Fibroblast of skin of left quadriceps (primary cell): ENCODE measurements at places on chromosomes 6 and 20.

GRCh38 chr20:25304025-25304549 lies 56.2 kb downstream of the PYGB start:
- no peak for DNase-seq

GRCh38 chr6:9140172-9140571 lies 704.8 kb upstream of the SLC35B3 start:
- no peak for DNase-seq

DNA sequence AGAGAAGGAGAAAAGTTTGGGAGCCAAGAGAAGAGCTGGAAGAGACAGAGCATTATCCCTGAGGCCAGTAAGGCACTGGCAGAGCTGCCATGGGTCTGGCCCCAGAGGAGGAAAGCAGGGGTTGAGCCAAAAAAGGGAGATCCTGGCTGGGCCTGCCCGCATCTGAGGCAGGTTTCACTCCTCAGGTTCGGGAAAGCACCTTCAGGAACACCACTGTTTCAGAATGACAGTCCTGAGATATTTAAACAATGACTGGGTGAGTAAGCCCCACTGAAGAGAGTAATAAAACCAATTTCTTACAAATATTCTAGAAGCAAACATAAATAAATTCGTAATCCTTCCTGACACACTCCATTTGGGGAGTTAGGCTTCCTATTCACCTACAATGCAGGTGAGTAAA lies 152.2 kb downstream of the BACH2 start:
- DNase-seq: no peak

- DNase-seq: no peak
Observed at GRCh38 chr6:141443032-141443431, 689.7 kb upstream of the GJE1 start.

DNA sequence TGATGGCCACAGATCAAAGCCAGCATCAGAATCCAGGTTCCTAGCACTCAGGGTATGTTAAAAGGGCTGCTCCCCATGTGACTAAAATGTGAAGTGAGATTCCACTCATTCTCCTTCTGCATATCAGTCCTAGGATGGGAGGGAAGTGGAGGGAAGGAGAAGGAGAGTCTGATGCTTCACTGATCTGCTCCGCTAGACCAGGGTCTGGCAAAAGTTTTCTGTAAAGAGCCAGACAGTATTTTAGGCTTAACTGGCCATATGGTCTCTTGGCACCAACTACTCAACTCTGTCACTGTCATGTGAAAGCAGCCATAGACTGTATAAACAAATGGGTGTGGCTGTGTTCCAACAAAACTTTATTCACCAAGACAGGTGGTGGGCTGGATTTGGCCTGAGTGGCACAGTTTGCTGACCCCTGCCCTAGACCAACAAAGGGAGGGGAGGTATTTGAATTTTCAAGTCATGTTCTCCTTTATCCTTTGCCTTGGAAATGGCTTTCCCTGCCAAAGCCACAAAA lies 22.6 kb downstream of the GHRH start:
- no peak for DNase-seq

- no peak for DNase-seq
Observed at GRCh38 chr6:30568245-30568644, 3.0 kb upstream of the ABCF1 start.

DNA sequence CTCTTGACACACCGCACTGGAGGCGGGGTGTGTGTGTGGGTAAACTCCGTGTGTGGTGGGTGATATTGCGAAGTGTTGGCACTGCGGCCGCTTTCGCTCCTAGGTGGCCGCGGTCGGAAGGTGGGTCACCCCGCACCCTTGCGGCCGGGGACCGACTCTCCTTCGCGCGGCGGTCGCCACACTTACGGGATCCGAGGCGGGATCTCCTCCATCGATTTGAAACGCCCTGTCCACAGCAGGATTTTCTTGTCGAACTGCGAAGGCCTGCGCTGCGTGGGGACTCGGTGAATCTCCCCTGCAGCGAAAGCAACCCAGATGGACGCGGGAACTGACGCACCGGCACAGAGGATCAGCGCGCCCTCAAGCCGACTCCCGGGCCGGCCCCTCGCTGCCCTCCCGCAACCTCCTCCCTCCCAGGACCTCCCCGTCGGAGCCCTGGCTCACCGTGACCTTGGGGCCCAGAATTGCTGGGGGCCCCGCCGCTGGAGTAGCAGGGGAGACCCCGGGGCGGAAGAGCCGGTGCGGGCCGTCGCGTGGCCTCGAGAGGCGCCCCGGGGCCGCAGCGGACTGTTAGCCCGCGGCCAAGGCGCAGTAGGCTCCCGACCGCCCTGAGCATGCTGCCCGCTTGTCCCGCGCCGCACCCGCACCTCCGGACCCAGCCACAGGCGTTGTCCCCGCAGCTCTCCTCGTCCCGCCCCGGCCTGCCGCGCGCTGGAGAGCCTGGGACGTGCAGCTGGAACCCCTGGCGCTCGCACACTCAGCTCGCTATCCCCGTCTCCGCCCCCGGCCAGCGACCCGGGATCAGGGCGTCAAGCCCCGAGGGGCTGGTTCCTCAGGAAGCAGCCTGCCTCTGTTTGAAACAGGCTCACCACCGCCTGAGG lies at the start of gene FAM162B:
Gene FAM162B (minus strand): TSS at position 759 of the 881 bp plus-strand sequence. CDS start 143 bp downstream, at position 616.
- DNase-seq: no peak

- DNase-seq: no peak
Observed at GRCh38 chr6:33990061-33990541, 155.8 kb downstream of the GRM4 start.

DNA sequence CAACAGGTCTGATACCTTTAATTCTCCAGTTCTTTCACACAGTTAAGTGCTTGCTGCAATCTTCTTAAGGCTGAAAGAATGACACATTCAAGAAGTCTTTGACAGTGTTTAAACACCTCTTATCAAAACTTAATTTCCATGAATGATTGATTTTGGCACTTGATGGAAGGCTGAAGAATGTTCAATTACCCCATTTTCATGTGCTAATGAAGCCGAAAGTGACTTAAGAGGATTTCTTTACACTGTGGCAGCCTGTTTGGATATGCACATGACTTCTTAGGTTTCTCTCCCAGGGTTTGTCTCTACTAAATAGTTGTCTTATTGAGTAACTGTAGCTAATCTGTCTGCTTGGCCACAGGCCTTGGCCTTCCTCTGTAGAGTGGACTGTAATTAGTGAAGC lies 81.1 kb upstream of the PRDM1 start:
- no peak for DNase-seq

DNA sequence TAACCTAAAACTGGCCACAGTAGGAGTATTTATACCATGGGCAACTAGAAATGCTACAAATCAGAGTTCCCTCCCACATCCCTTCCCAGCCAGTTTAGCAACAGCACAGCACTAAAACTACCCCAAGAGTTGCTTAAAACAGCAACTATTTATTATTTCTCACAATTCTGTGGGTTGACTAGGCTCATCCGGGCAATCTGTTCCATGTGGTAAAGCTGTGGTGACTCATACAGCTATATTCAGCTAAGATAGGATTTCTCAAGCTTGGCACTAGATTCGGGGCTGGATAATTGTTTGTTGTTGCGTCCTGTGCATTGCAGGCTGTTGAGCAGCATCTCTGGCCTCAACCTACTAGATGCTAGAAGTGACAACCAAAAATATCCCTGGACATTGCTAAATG lies 8.6 kb upstream of the HECA start:
- DNase-seq: peak; percentile 57

DNA sequence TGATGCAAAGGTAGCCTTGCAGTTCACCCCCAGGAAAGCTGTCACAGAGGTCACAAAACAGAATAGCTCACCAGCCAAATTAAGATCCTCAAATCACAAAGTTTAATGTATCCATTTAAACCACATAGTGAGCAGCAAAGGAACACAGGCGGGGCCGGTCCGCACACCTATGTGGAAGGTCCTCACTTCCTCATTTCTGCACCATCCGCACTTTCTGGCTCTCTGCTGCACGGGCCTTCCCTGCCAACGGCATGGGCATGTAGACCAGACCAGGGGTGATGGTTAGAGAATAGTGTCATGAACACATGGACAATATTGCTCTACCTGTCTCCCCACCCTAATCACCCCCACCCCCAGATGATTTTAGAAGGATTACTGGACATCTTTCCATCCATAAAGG lies 12.1 kb upstream of the TBXT start:
- no peak for DNase-seq

GRCh38 chr20:914727-915498 lies 1.2 kb downstream of the ANGPT4 start:
- DNase-seq: no peak

- no peak for DNase-seq
Observed at GRCh38 chr6:143976806-143977349, 31.2 kb downstream of the PLAGL1 start.

DNA sequence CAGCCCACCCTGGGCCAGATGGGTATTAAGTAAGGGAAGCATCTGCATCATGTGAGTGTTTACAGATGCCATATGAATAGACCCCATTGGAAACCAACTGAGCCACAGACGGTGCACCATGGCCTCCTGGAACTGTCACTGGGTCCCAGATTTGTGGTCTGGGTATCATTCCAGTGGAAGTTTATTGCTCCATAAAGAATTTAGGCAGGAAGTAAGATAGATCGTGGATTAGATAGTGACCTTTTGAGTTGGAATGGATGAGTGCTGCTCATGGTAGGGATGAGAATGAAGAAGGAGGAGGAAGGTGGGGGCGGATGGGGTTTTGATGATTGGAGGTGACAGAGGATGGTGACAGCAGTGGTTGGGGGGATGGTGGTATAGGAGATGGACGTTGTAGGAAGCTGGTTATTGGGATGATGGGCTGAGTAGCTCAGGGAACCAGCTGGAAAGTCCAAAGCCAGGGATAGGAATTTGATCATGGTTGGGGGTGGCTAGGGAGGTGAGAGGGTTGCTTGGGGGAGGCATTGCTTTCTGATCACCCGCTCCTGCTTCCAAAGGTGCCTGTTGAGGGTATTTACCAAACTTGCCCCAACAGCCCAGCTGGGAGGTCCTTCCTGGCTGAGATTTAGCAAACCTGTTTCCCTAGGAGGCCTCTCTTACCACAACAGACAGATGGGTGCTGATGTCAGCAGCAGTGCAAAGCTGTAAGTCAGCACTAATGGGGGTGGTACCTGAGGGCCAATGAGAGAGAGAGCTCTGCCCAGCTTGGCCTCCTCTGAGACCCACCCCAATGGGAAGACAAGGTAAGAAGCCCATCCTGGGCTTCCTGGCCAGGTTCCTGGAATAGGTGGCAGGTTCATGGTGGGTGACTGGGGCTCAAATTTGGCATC lies 78.0 kb downstream of the VEGFA start:
- no peak for DNase-seq

DNA sequence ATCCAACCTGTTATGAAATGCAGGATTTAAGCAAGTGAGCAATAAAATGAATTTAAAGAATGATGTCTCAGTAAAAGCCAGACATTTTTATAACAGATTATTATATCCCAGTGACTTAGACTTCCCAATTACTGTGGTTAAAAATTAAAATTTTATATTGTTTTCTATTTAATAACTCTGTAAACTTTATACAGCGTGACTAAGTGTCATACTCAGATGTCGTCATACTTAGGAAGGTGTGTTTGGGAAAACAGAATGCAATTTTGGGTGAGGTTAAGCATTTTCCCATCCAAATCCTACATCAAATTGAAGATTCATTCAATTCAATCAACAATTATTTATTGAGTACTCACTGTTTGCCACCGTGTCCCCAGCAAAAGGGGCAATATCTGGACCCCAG lies 31.4 kb upstream of the FRMD1 start:
- DNase-seq: no peak

- peak; percentile 85 for DNase-seq
Observed at GRCh38 chr20:24863356-24863755, 85.7 kb upstream of the CST7 start.

DNA sequence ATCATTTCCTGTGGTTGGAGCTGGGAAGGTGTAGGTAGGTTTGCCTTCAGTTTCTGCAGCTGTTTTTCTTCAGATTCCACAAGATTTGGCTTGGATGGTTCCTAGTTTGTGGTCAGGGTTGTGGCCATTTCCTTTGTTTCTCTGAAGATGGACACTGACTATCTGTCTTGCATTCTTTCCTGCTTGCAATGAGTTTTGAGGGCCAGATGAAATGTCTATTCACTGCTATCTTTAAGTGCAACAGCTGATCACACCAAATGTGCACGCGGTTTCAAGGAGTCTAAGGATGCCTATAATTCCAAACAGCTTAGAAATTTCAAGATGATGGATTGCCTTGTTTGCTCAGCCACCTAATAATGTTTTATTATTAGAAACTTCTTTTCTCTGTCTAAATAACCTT lies 28.4 kb downstream of the IL20RA start:
- DNase-seq: peak; percentile 36

DNA sequence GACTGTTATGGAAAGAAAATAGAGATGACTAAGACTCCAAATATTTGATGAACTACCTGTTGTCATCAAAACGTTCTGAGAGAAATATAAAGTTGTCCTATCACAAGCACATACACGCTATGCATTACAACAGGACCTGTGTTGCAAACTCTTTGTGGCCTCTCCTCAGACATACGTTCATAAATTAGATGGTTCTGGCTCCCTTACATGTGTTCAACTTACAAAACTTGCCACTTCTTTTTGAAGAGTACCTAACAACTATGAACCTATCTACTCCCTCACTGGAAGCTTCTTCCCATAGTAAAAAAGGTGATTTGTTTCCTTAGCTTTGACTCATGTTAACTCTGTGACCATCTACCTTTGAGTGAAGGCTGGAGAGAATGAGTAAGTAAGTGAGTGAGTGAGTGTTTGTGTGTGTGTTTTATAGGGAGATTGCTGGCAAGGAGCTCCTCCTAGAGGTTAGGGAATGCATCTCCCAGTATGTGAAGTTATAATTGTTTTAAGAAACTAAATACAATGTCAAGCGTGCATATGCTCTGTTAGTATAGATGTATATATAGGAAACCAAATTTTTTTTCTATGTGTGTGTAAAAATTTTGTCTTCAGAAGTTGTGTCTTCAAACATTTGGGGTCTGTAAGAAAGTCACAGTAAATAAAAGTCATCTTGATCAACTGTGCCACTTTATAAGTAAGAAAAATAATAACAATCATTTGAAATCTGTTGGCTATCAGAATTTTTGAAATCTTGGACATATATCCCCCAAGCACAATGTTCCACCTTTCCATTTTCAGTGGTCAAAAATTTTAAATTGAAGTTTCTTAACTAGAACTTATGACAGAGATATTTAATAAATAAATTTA lies 1211.1 kb upstream of the GJE1 start:
- DNase-seq: peak; percentile 76

DNA sequence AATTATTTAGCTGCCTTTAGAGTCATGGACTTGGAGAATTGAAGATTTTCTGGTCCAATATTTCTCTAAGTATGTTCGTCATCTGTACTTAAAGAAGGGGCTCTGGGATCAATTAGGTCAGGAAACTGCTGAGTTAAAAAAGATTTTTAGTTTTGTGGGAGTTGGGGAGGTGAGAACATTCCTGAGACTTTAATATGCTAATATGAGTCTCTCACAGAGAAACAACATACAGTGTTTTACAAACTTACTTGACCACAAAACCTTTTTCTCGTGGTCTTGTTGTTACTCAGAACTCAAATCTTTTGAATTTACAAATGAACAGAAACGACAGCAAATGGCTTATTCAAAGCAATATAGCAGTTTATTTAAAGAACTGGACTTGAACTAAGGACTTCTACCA lies 67.9 kb downstream of the LIN28B start:
- no peak for DNase-seq

- no peak for DNase-seq
Observed at GRCh38 chr6:147226163-147226724, 22.0 kb downstream of the STXBP5 start.
